ENCODE measurements at places on chromosomes 2 and 18. TPM values are rescaled to one million over a fixed set of nuclear protein-coding genes. Genes with fewer than 3 reads are reported as not detected.

DNA sequence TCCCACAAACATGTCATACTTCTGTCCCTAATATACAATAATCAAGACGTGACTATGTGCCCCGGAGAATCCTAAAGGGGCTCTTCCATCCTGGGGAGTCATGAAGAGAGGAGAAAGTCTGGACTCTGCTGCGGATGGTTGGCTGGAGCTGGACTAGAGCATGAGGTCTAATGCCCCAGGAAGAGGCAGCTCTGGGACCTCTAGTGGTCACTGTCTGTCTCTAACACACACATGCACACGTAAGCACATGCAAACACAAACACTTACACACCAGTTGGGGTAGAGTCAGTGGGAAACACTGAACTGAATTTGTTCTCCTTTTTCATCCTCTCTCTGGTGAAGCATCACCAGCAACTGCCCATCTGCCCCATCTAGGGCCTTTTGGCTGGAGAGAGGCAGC is 271.6 kb downstream of the TDRD15 start:
- H3K36me3 ChIP-seq: no peaks in the 10 kb centered on the region
- no peak for DNase-seq
- H3K4me1 ChIP-seq: no peaks in the 10 kb centered on the region
- no peaks in the 10 kb centered on the region for H3K27me3 ChIP-seq
- H3K27ac ChIP-seq: no peak overlapping the region

GRCh38 chr2:7719876-7720275 is 802.7 kb downstream of the RNF144A start:
- no peaks in the 10 kb centered on the region for H3K36me3 ChIP-seq
- DNase-seq: no peak
- H3K27me3 ChIP-seq: no peaks in the 10 kb centered on the region
- no peak overlapping the region for H3K27ac ChIP-seq

Gene ANKZF1
- total RNA-seq: 96.0 TPM

DNA sequence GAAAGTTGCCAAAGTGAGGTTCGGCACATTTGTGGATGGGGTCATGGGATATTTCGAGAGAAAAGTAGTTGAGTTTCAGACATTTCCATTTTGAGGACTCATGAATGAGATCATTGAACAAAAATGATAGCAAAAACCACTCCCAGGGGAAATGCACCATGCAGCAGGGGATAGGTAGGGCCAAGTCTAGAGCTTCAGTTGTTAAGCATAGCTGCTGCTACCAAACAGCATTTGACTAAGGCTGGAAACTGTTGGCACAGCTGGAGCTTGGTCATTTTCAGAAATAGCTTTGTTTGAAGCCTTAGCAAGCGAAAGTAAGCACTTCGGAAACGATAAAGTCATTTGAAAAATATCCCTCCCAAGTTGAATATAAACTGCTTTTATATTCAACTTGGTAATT is 431.8 kb downstream of the SOCS6 start:
- no peaks in the 10 kb centered on the region for H3K27me3 ChIP-seq
- H3K36me3 ChIP-seq: no peaks in the 10 kb centered on the region
- H3K4me1 ChIP-seq: no peaks in the 10 kb centered on the region
- H3K4me3 ChIP-seq: no peak overlapping the region

Gene GALNT3
- total RNA-seq: 14.4 TPM

GRCh38 chr18:9994701-9995235 is 81.0 kb downstream of the VAPA start:
- DNase-seq: no peak
- H3K27me3 ChIP-seq: peaks cover 8% of the 10 kb centered on the region
- no peak overlapping the region for H3K27ac ChIP-seq

GRCh38 chr2:40394597-40394996 is 57.3 kb downstream of the SLC8A1 start:
- H3K4me1 ChIP-seq: no peaks in the 10 kb centered on the region
- H3K27ac ChIP-seq: no peak overlapping the region
- no peak overlapping the region for H3K4me3 ChIP-seq
- no peaks in the 10 kb centered on the region for H3K36me3 ChIP-seq
- no peaks in the 10 kb centered on the region for H3K27me3 ChIP-seq

DNA sequence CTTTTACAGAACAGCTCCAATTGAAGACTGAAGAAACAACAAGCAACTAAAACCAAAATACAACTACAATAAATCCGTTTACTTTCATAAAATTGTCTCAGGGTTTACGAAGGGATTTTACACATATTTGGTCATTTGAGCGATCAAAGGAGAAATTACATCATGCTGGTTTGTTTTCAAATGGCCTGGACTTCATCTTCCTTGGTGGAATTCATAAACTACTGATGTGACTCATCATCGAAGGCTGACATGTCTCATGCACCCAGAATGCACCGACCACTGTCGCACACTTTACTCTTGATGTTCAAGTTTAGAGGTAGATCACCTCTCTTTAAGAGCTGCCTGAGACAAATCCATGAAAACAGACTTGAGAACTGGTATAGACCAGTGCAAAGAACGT is 25.6 kb upstream of the PMAIP1 start:
- no peaks in the 10 kb centered on the region for H3K27me3 ChIP-seq
- no peaks in the 10 kb centered on the region for H3K36me3 ChIP-seq
- H3K4me1 ChIP-seq: peaks cover 37% of the 10 kb centered on the region
- no peak overlapping the region for H3K4me3 ChIP-seq

Gene AFF3
- 228 TPM for total RNA-seq

Gene TANC1
- total RNA-seq: not detected

GRCh38 chr18:21826196-21826595 is 85.6 kb downstream of the MIB1 start:
- DNase-seq: no peak
- H3K4me3 ChIP-seq: no peak overlapping the region

Gene C2orf92
- total RNA-seq: 8.9 TPM

DNA sequence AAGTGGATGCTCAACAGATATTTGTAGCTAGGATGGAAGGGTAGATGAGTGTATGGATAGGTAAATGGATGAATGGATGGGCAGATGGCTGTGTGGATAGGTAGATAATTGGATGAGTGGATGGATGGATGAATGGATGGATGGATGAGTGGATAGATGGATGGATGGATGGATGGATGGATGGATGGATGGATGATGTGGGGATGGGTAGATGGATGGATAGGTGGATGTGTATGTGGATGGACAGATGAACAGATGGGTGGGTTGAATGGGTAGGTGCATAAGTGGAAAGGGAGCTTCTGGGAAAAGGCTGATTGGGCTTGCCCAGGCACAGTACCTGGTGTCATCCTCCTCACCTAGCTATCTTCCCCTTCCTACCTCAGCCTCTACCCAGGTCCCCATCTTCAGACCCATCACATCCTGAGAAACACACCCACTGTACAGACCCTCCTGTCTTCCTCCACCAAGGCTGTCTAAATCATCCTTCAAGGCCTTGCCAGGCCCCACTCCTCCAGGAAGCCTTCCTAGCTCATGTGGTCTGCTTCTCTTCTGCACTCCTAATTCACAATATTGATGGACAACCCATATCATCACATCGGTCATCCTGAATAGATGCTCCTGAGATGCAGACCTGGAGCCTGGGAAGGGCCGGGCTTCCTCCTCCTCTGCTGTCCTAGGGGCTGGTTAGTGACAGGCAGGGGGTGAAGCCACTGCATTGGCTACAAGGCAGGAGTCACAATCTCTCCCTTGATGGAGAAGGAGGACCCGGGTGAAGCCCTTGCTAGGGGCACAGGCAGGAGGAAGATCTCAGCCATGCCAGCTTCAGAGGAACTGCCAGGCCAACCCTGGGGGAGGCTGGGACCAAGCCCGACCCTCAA is 49.4 kb downstream of the SMAD7 start:
- no peak overlapping the region for H3K4me3 ChIP-seq
- H3K4me1 ChIP-seq: peaks cover 14% of the 10 kb centered on the region
- H3K27ac ChIP-seq: no peak overlapping the region
- H3K27me3 ChIP-seq: no peaks in the 10 kb centered on the region
- peak; percentile 5 for DNase-seq
- no peaks in the 10 kb centered on the region for H3K36me3 ChIP-seq

DNA sequence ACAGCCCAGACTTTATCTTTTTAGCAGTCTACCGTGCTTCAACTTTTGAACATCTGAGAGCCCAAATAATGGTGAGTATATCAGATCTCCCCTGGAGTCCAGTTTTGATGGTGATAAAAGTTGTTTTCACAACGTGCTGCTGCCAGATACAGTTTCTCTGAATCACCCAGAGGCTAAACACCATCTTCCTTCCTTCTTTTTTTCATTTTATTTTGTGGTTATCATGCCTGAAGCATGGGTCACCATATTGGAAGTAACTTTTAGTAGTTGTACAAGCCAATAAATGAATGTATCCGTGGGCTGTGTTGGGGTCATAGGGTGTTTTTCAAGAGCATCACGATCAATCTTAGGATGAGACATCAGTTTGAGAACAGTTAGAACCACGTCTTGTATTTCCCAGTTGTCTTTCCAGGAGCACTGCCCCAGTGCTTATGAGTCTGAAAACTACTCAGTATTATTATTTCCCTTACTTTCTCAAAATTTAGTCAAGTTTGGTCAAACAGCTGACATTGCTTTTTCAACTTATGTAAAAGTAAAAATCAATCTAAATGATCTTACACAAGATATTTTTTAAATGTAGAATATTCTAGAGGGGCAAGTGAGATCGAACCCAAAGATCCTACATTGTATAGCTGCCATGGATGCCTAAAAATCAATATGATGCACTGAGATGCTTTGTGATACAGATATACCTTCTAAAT is 311.4 kb downstream of the CTNNA2 start:
- no peak overlapping the region for H3K27ac ChIP-seq
- H3K27me3 ChIP-seq: no peaks in the 10 kb centered on the region
- no peaks in the 10 kb centered on the region for H3K36me3 ChIP-seq
- H3K4me1 ChIP-seq: no peaks in the 10 kb centered on the region

DNA sequence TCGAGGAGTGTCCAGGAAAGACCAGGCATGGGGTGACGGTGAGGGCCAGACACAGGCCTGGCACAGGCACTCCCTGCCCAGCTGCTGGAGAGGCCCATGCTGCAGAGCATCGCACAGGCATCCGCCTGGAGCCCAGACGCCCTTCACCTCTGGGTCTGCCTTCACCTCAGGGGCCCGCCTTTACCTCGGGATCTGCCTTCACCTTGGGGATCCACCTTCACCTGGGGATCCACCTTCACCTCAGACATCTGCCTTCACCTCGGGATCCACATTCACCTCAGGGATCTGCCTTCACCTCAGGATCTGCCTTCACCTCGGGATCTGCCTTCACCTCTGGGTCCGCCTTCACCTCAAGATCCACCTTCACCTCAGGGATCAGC is 7.7 kb downstream of the KIF1A start:
- H3K27me3 ChIP-seq: peaks cover 16% of the 10 kb centered on the region
- H3K4me1 ChIP-seq: no peaks in the 10 kb centered on the region
- no peak overlapping the region for H3K27ac ChIP-seq

DNA sequence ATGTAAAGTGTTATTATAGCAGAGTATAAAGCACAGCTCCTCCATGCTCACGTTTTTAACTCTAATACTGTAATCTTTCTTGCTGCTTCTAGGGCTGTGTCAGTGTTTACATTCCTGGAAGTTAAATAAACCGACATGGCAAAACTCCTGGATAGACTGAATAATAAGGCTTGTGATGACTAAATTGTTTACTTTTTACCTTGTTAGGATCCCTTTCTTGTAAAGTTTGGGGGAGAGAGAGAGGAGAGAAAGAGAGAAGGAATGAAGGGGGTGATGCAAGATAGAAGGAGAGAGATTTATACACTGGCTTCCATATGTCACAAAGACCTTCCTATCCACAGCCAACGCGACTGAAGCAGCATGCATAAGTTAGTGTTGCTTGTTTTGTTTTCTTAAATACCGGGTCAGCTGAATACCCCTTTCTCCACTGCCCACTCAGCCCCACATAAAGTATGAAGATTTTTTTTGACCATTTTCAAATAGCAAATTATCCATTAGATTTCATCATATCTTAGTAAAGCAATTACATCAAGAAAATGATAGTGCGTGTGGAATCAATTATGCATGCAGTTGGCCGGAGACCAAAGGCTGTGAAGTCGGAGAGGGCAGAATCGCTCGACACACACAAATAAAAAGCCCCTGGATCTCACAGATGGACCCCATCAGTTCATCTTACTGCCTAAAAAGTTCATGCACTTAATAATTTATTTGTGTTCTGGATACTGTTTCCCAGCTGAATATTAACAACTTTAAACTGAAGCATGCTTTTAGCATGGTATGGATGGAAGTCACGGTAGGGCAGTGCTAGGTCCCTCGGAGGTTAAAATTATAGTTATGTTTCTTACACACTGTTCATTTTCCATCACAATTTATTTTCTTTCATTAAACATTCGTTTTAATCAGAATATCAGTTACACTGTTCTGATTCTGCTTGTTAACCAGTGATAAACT is 20.1 kb downstream of the BCL11A start:
- H3K27ac ChIP-seq: peak overlapping the region; percentile 85
- DNase-seq: no peak
- no peaks in the 10 kb centered on the region for H3K27me3 ChIP-seq
- H3K4me1 ChIP-seq: peaks cover 98% of the 10 kb centered on the region
- H3K36me3 ChIP-seq: peaks cover 74% of the 10 kb centered on the region

Gene KYNU
- total RNA-seq: 43.8 TPM

Gene SCN3A
- 2.6 TPM for total RNA-seq

DNA sequence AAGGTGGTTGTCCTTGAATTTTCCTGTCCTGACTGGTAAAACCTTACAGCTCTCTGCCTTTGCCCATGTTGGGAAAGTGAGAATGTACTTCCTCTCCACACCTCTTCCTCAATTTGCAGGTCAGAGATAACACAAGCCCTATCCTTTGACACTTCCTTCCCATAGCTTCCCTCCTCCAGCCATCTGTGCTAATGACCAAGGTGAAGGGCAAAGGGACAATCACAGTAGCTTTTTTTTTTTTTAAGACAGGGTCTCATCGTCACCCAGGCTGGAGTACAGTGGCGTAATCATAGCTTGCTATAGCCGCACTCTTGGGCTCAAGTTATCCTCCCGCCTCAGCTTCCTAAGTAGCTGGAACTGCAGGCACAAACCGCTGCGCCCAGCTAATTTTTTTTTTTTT is 24.3 kb upstream of the STPG4 start:
- no peak overlapping the region for H3K4me3 ChIP-seq
- no peaks in the 10 kb centered on the region for H3K27me3 ChIP-seq
- H3K36me3 ChIP-seq: peaks cover 18% of the 10 kb centered on the region
- H3K4me1 ChIP-seq: peaks cover 32% of the 10 kb centered on the region
- no peak overlapping the region for H3K27ac ChIP-seq
- DNase-seq: no peak

Gene SERPINB11
- total RNA-seq: not detected

DNA sequence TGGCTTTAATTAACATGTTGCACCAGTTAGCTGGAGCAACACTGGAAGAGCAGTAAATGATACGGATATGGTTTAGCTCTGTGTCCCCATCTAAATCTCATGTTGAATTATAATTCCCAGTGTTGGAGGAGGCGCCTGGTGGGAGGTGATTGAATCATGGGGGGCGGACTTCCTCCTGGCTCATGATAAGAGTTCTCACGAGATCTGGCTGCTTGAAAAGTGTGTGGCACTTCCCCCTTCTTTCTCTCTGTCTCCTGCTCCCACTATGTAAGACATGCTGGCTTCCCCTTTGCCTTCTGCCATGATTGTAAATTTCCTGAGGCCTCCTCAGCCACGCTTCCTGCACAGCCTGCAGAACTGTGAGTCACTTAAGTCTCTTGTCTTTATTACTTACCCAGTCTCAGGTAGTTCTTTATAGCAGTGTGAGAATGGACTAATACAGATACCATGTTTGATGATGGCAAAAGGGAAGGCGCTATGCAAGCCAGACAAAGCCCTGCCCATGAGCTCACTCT is 963.6 kb downstream of the SOCS6 start:
- H3K4me1 ChIP-seq: no peaks in the 10 kb centered on the region
- H3K4me3 ChIP-seq: no peak overlapping the region
- H3K27me3 ChIP-seq: no peaks in the 10 kb centered on the region
- no peaks in the 10 kb centered on the region for H3K36me3 ChIP-seq
